Activated CD8-positive, alpha-beta T cell treated with anti-CD3 and anti-CD28 coated beads for 36 hours (primary cell): ENCODE measurements at places on chromosomes 1 and 21.
A peak's percentile ranks its signal among the peaks of the same experiment; 100 is the strongest.

GRCh38 chr1:200483491-200484143, 73.8 kb upstream of the ZNF281 start:
- peak; percentile 90 for DNase-seq

DNA sequence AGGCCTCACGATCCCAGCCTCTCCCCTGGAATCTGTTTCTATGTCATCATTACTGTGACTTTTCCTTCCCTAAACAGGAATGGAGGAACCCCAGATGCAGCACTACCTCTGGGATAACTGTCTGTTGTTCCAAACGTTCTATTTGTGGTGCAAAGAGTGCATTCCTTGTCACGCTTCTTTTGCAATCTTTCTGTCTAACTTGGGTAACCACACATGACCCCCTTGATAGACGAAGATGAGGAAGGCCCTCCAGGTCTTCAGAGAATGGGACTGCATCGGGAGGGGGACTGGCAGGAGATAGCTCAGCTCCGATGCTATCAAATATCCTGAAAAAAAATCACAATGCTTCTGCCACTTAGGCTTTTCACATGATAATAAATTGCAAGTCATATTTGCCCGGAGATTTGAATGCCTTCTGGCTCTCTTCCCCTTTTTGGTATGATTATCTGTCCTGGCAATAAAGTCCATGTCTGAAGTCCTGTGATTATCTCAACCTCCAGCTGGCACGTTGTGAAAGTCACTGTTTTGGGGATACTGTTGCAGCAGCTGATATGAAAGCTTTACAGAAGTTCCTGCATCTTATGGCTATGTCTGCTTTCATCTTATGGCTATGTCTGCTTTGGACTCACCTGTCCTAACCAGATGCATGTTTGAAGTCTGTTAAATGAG, 148.7 kb upstream of the LMO4 start:
- no peak for DNase-seq

DNA sequence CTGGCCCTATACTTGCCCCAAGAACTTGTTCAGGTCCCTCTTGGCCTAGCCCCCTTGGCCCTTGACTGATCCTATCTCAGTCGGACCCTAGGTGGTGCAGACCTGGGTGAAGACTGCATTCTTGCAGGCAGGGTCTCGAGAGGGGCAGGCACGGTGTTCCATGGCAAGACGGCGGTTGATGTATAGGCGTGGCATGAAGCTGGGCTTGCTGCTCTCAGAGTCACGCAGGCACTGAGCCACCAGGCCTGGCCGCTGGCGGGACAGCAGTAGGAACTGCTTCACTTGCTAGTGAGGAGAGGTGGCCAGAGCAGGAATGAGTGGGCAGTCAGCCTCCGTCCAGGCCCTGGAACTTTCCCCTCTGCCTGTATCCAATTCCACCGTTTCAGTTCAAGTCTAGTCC, 3.8 kb downstream of the HECTD3 start:
- no peak for DNase-seq

GRCh38 chr1:79460773-79461436, 454.4 kb upstream of the ADGRL4 start:
- DNase-seq = no peak

GRCh38 chr1:106680216-106680615, 376.3 kb upstream of the PRMT6 start:
- no peak for DNase-seq

DNA sequence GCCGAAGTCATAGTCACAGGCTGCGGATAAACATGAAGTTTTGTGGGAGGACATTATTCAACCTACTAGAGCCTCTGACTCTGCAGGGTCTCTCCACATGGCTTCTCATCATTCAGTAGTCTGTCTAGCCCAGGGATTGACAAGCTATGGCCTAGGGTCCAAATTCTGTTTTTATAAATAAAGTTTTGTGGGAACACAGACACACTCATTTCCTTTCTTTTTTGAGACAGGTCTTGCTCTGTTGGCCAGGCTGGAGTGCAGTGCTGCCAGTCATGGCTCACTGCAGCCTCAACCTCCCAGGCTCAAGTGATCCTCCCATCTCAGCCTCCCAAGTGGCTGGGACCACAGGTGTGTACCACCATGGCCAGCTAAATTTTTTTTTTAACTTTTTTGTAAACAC, 8.1 kb upstream of the ENO1 start:
- DNase-seq = no peak

GRCh38 chr1:205672395-205672889, 7.9 kb downstream of the SLC45A3 start:
- no peak for DNase-seq

GRCh38 chr1:3763351-3764125, 9.0 kb upstream of the SMIM1 start:
- DNase-seq = no peak

GRCh38 chr1:112935461-112936111, 20.4 kb downstream of the SLC16A1 start:
- DNase-seq = no peak

DNA sequence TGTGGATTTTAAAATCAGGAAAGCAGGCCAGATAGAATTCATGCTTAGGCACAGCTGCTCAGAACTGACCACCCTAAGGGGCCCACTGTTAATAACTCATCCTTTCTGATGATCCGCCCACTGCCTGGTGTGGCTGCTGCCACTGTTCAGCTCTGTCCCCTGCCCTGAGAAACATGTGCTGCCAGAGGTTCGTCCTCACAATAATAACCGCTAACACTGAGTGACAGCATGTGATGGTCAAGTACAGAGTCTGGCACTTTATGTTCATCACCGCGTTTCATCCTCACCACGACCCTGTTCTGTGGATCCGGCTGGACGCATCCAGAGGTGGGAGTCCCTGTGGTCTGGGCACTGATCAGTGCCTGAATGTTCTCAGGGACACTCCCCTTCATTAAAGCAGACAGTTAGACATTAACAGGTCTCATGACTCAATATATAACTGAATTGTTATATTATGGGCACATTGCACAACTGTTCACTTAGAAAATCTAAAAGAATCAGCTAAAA, 108.6 kb downstream of the SIM2 start:
- DNase-seq = no peak

GRCh38 chr1:58107943-58108342, 438.6 kb downstream of the OMA1 start:
- DNase-seq = no peak

GRCh38 chr1:159474926-159475325, 35.4 kb downstream of the OR10J1 start:
- no peak for DNase-seq

DNA sequence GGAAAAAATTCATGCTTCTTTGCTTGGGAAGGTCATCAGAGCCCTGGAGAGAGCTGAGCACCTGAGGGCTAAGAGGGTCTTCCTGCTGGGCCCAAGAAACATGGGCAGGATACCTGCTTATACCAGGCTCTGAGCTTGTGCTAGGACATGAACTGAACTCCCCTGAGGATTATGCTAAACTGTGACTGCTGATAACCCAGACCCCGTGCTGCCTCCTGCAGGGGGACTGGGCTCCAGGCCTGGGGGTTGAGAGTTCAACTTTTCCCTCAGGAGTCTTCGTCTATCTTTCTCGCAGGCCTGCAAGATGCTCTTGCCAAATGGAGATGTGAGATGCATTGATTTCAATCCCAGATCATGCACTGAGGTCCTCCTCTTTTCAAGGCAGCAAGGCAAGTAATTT, 368.5 kb downstream of the HHAT start:
- DNase-seq = no peak

DNA sequence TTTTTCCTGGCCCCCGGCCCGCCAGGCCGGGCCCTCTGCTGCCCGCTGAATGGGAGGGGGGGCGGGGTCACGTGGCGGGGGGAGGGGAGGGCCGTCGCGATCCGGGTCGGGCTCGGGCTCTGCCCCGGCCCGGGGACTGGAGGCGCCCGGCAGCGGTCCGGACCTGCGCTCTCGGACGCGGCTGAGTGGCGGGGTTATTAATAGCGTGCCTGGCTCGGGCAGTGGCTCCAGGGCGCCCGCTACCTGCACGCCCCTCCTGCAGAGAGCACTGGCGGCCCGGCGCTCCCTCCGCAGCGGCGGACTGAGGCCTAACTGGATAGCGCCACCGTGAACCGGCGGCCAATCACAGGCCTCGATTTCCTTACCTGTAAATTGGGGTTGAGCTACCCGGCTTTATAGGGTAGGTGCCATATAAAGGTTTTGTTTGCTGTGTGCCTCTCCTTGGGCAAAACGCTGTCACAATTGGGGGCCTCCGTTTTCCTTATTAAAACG, 28.1 kb downstream of the AHDC1 start:
- DNase-seq = no peak

GRCh38 chr1:53544728-53545515, 85.7 kb downstream of the DMRTB1 start:
- DNase-seq = no peak

- DNase-seq = peak; percentile 7
Observed at GRCh38 chr1:184296466-184297243, 90.2 kb upstream of the C1orf21 start.

DNA sequence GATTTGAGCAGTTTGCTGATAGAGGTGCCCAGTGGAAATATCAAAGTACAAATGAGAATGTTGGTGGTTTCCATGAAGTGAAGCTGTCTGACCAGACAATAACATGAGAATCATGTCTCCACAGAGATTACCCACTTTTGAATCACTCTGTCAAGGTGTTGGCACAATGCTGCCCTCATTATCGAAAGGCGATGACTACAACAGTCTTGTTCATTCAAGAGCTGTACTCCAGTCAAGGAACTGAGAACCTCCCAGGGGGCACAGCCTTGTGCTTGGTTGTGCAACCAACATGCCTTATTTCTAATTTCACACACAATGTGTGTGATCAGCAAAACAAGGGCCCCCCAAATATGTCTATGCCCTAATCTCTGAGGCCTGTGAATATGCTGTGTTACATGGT, 35.7 kb downstream of the ETS2 start:
- no peak for DNase-seq

- DNase-seq = no peak
Observed at GRCh38 chr1:36372617-36373016, 13.1 kb downstream of the STK40 start.

GRCh38 chr1:205453466-205453865, 2.4 kb downstream of the BLACAT1 start:
- DNase-seq = no peak

DNA sequence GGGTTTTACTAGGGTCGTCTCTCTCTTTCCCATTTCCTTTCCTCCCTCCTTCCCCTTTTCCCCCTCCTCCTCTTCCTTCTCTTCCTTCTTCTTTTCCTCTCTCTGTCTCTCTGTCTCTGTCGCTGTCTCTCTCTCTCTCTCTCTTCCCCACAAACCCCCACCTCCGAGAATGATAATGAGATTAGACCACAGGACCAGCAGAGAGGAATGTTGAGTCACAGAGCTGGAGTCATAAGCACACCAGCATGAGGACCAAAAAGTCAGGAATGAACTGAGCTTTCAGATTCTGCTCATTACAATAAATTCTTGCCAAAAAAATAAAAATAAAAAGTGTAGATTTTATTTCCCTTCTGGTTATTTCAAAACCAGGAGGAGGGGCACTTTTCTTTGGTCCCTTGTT, 377.4 kb downstream of the LTN1 start:
- DNase-seq = no peak

- no peak for DNase-seq
Observed at GRCh38 chr1:227734546-227734855, 601 bp downstream of the JMJD4 start.

DNA sequence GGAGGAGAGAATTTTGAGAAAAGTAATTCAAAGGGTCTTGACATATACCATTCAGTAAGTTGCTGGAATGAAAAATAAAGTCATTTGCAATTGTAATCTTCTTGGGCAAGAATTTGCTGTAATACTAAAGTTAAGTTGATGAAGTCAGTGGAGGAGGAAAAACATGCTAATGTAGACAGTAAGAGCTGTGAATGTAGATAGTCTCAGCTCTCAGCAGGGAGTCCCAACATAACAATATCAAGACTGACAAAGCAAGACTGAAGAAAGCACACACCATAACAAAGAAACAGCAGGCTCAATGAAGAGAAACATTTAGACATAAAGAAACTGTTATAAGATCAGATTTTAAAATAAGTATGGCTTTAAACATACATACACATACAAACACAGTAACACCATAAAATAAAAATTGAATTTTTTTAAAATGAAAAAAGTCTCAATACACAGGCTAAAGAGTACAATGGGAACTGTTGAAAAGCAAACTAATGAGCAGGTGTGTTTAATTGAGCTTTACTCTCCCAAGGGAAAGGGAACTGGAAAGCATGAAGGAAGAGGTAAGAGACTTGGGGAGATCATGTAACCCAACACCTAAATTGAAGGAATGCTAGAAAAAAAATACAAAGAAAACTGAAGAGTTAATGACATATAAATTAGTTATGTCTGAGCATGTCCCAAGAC, 336.3 kb upstream of the NCAM2 start:
- DNase-seq = no peak

GRCh38 chr1:206832352-206832880, 33.0 kb upstream of the IL20 start:
- DNase-seq = no peak

DNA sequence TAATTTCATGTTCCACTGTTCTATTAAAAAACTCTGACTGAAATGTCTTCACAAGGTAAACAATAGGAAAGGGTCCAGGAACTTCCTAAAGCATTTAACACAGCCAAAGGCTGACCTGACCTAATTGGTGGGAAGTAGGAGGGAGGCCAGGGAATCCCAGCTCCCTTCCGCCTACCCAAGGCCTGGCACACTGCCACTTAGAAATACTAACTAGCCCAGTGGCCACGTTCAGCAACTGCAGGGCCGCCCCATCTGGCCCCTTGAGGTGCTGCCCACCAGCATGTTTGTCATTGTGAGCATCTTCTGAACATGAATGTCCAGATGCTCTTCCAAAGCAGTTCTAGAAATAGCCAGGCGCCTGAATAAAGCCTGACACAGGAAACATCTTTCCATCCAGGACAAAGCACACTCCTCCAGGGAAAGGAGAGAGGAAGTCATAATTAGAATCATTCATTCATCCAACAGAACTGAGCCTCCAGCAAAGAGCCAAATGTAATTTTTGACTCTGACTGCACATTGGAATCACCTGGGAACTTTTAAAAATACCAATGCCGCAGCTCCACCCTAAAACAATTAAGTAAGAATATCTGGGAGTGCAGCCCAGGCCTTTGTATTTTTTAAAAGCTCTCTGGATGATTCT, 44.6 kb upstream of the BCL9 start:
- peak; percentile 30 for DNase-seq

- no peak for DNase-seq
Observed at GRCh38 chr1:22527555-22528296, 35.6 kb upstream of the EPHA8 start.

DNA sequence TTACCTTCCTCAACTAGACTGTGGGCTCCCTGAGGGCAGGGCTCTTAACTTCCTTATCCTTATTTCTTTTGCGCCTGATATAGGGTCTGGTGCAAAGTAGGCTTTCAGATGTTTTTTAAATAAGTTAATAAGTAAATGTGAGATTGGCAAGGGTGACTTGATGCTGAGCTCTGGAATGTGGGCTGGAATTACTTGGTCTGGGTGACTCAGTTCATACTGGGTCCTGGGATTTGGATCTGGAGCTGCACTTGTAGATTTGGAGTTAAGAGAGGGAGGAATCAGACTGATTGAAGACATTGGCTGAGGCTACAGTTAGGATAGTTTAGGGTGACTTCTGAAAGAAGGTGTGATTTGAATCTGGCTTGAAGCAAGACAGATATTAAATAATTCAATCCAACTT, 190.9 kb downstream of the GIPC2 start:
- no peak for DNase-seq
